ENCODE measurements at places on chromosomes 6 and 20.

- DNase-seq, result no peak
Measured at GRCh38 chr6:44788387-44788981, 401.0 kb downstream of the CDC5L start.

GRCh38 chr6:154933181-154933827 is 61.8 kb upstream of the TIAM2 start:
- DNase-seq, result no peak

DNA sequence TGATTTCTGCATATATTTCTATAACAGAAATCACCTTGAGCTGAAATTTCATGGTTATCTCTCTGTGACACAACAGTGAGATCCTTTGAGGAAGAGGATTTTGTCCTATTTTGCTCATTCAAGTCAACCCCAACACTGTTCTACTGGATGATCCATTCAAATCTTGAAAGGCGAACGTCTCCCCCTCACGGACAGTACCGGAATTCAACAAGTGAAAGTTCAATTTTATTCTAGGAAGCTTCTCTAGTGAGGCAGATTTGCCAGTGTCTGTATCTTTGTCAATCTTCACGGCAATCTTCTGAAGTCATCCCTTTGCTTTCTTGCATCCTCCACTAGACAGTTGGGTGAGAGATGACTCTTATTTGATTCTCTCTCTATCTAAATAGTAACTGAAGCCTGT is 91.7 kb upstream of the PDE7B start:
- DNase-seq, result no peak

GRCh38 chr20:11791316-11791715 is 126.4 kb upstream of the BTBD3 start:
- DNase-seq, result no peak

DNA sequence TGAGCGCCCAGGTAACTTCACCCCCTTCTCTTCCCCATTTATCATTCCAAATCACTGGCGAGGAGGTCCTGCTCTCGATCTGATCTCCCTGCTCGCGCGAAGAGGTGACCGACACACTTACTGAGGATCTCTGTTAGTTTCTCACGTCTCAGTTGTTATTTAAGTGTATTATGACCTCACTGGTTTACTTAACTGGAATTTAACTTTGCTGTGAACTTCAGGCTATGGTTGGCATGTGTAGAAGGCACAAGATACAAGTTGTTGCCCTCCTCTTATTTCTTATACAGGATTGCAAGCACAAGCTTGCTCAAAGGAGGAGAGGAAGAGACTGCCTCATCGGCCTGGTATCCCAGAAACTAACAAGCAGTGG is 1.2 kb downstream of the RNF217 start:
- no peak for DNase-seq

DNA sequence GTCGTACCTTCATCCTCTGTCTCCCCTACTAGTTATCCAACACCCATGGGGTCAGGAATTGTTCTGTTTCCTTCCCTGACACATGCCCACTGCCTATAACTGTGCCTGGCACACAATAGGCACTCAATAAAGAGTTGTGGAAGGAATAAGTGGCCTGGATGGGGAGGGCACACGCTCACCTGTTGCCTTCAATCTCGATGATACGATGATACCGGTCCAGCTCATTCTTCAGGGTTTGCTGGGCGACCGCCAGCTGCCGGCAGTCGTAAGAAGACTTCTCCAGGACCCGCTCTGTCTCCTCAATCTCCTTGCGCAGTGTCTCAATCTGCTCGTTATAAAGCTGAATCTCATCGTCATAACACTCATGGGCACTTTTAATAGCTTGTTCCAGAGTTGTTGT is 32.5 kb downstream of the BFSP1 start:
- DNase-seq, result no peak

GRCh38 chr6:10411971-10412460 is 2.9 kb downstream of the TFAP2A start:
- peak; percentile 76 for DNase-seq

DNA sequence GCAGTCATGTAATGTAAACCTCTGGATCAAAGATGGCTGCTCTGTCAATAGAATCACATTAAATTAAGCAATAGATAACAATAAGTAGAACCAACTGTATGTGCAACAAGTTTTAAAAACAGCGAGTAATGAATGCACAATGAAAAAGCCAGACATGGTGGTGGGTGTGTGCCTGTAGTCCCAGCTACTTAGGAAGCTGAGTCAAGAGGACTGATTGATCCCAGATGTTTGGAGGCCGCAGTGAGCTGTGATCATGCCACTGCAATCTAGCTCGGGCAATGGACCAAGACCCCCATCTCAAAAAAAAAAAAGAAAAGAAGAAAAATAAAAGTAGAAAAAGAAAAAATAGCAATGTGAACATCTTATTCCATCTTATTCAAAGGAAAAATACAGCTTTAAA is 558.7 kb upstream of the MMS22L start:
- no peak for DNase-seq

GRCh38 chr6:40899684-40900155 is 139.3 kb downstream of the UNC5CL start:
- no peak for DNase-seq

DNA sequence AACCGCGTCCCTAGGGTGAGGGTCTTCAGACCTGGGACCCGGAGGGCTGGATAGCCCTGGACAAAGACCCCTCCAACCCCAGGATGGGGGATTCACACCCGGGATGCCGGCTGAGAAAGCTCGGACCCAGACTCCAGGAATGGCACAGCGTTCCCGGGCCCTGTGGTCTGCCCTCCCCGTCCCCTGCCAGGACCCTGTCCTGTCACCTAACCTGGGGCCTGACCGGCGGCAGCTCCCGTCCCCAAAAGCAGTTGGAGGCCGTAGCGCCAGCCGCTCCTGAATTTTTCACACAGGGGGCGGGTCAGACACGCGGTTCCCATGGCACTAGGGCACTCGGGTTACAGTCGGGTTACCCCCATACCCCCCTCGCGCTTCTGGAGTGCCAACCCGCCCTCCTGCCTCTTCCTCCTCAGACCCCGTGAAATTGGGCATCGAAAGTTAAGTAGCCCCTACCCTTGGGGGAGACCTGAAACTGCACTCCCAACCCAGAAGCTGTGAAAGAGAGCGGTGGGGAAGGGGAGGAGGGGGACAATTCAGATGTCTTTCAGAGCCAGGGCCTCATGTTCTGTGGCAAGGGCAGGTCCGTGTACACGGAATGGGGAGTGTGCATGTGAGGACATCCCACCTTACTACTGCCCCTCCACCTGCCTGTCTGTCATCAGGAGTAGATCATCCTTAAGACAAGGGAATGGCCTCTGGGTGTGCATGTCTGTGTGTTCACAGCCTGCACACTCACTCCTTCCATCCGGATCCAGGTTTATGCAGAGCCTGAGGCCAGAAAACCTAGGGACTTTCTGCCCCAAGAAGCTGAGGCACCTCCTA is 595 bp downstream of the REM1 start:
- no peak for DNase-seq

DNA sequence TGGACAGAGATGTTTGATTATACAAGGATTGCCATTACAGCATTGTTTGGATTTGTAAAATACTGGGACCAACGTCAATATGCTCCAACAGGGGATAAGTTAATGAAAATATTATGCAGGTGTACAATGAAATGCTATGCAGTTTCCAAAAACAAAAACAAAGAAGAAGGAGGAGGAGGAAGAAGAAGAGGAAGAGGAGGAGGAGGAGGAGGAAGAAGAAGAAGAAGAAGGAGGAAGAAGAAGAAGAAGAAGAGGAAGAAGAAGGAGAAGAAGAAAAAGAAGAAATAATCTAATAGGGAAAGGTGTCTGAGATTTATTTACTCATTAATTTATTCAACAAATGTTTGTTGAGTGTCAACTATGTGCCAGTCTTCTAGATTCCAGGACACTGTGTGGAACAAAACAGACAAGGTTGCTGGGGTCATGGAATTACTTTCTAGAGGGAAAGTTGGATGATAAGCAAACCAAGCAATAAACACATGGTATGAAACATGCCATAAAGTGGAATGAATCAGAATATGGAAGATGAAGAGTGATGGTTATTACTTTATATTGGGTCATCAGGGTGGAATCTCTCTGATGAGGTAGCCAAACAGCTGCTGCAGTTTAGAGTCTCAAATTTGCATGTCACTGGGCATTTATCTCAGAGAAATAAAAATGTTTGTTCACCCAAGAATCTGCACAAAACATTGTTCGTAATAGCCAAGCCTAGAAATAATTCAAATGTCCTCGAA is 6.3 kb upstream of the TRIM27 start:
- DNase-seq, result no peak

DNA sequence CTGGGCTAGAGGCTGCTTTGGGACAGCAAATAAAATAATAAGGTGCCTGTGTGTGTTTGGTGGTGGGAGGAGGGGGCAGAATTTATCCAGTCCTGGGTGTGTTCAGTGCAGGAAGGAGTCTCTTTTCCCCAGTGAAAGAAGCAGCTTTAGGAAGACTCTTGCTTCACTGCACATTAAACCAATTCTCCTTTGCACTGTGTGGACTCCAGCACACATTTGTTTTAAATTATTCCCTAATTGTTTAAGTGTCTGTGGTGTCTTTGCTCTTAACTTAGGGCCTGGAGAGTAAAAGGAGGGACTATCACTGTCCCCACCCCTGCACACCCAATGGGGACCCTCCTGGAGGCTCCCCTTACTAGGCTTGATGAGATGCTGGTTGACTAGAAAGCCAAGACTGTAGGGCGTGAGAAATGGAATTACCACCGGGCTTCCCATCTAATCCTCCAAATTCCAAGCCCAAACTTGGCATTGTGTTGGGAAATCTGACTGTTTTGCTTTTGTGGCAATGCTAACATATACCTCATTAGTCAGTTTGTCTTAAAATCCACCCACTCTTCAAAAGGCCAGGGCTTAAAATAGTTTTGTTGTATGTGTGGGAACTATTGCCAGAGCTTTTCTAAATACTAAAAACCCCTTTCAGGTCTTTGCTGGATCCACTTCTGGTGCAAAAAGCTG is 13.5 kb upstream of the DAAM2 start:
- no peak for DNase-seq

- DNase-seq, result no peak
Measured at GRCh38 chr20:45950330-45950646, 15.8 kb downstream of the PCIF1 start.

DNA sequence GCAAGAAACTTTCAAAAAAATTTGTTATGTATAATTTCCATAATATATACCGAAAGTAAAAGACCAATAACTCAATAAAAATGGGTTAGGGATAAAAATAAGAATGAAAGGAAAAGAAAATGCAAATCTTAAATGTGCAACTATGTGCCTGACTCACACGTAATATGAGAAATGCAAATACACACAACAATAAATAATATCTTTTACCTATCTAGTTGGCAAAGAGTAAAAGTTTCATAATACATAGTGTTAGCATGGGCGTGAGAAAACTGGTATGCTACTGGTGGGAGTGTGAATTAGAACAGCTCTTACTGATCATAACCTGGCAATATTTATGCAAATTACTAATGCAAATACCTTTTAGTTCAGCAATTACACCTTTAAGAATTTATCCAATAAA is 438.5 kb upstream of the CITED2 start:
- no peak for DNase-seq

GRCh38 chr6:58198301-58198700 is 880.9 kb downstream of the PRIM2 start:
- peak; percentile 4 for DNase-seq

GRCh38 chr6:117540670-117541069 is 58.2 kb downstream of the DCBLD1 start:
- DNase-seq, result no peak

- no peak for DNase-seq
Measured at GRCh38 chr6:24721461-24722215, 2.7 kb upstream of the C6orf62 start.

DNA sequence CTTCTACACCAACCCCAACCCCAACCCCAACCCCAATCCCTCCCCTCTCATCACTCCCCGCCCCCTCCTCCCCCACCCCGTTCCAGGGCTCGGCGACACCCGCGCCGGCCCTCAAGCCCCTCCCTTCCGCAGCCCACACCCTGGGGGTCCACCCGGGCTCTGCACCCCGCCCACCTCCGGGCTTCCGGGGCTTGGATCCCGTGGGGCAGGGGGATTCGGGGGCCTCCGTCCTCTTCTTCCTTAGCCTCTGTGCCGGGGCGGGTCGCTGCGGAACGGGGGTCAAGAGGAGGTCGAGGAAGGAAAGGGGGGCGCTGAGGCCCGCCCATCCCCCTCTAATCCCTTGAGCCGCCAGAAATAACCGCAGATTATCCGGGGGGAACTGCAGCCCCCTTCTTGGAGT is 690 bp downstream of the TULP1 start:
- no peak for DNase-seq

DNA sequence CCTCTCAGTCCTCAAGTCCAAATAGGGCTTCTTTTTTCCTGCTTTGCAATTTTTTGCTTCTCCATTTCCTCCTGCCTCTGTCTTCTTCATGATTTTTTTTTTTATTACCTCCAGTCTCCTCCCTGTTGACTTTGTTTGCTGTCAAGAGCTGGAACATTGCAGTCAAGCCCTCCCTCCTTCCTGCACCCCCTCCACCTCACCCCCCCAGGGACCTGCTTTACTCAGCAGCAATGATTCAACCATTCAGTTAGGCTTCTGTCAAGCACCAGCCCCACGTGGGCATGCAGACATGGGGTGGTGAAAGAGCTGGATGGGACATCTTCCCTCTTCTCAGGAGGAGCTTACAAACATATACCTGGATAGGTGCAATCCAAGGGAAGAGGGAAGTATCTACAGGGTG is 142.4 kb downstream of the LRFN2 start:
- no peak for DNase-seq

DNA sequence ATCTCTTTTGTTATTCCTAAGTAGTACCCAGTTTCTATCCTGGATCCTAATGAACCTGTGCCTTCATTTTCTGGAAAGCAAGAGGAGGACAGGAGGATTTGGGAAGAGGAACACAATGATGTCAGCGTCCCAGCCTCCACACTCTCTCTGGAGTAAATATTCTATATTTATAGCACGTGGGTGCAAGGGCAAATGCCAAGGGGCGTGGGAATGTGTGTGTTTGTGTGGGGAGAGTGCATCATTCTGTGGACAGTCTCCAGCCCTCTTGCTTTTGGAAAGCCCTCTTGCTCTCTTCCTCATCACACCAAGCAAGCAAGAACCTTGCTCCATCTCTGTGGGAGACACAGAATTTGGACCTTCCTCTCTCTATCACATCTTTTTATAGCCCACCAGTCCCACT is 103.2 kb upstream of the EMILIN3 start:
- no peak for DNase-seq

DNA sequence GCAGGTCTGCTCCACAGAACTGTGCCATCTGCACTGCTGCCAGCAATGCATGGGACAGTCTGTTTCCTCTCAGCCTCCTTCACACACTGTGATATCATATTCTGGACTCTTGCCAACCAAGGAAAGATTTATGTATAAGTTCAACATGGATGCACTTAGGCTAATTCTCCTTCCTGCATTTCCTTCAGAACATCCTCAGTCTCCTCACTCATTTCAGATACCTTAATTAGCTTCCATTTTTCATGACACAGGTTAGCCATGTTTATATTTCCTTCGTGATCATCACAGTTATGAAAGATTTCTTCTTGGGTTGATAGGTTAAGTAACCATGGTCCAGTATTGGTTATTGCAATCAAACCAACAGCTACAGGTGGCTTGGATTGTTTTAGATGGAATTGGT is 46.4 kb upstream of the DDR1 start:
- no peak for DNase-seq

- no peak for DNase-seq
Measured at GRCh38 chr6:41722969-41723529, 12.4 kb downstream of the TFEB start.

GRCh38 chr6:141437011-141437410 is 695.7 kb upstream of the GJE1 start:
- no peak for DNase-seq

All from kidney (tissue), 22 donors.